ENCODE measurements at places on chromosomes 3 and 15. TPM values are rescaled to one million over a fixed set of nuclear protein-coding genes. Genes with fewer than 3 reads are reported as not detected.

SOX14 gene
- total RNA-seq, result not detected

ABHD10 gene
- total RNA-seq, result 49.3 TPM

FILIP1L gene
- 134 TPM for total RNA-seq

SI gene
- total RNA-seq, result not detected

HPS3 gene
- total RNA-seq, result 5.1 TPM

ATP13A4 gene
- total RNA-seq, result not detected

DNA sequence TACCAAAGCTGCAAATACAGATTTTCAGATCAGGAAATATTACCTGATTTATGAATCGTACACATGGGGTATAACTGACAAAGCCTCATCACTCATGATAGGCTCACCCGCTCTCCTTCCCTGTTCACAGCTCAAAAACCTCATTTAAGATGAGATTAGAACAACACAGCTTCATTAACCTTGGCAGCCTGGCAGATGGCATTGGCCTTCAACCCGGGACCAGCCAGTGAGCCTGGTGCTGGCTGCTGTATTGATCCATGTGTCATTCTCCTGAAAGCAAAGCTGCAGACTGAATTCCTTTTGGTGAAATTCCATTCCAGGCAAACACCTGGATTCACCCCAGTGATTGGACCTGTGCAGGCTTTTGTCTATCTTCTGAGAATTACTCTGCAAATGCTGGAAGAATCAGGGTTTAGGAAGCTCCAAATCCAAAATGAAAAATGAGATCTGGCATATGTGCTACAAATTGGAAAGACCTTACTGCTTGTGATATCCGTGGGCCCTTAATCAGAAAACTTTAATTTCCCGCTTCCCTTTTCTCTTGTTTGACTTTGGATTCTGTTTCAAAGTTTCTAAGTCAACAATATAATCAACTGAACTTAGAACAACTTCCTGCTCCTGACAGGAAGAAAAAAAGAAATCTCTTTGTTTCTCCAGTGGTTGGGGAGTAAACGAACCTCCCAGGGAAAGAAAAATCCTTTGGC is 189.1 kb upstream of the KBTBD8 start:
- DNase-seq, result no peak

- DNase-seq, result no peak
These were observed 73.4 kb upstream of the TP63 start for GRCh38 chr3:189557824-189558223.

- no peak for DNase-seq
These were observed 189.2 kb upstream of the LINGO1 start for GRCh38 chr15:77821959-77822256.

DNA sequence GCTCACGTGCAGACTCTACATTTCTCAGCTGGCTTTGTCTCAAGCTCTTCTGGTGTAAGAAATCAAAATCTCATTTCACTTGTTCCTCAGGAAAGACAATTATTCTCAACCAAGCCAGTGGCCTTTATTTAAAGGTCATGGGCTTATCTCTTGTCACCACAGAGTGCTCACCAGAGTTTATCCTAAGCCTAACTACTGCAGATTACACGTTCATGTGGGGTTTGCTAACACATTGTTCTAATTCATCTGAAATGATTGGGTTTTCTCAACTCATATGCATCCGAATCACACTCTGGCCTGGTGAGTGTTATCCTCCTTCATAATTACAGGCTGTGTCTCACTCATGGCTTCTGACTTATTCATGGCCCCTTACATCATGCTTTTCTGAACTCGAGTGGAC is 83.3 kb upstream of the TSC22D2 start:
- no peak for DNase-seq

GRCh38 chr3:11591002-11591355 is 52.7 kb downstream of the VGLL4 start:
- no peak for DNase-seq

Data from heart right ventricle (tissue), 16 donors.